Metanephros (tissue), 2 donors: ENCODE measurements at places on chromosomes 7 and 10. TPM values are rescaled to one million over a fixed set of nuclear protein-coding genes. Genes with fewer than 3 reads are reported as not detected.

Gene CALHM1
- not detected for total RNA-seq

Gene HTR7
- 1.4 TPM for total RNA-seq

Gene VDAC2
- 144 TPM for total RNA-seq

Gene GPR26
- total RNA-seq = not detected

Gene PAPOLB
- 0.18 TPM for total RNA-seq

Gene SAMD9L
- total RNA-seq = 6.0 TPM
